ENCODE measurements at places on chromosomes 1 and 21.

GRCh38 chr1:90717665-90718410 is 736 bp upstream of the BARHL2 start:
- DNase-seq, result no peak

- no peak for DNase-seq
Measured at GRCh38 chr1:210129092-210129491, 103.5 kb upstream of the SERTAD4 start.

- no peak for DNase-seq
Measured at GRCh38 chr1:165169729-165170128, 186.8 kb downstream of the LMX1A start.

- no peak for DNase-seq
Measured at GRCh38 chr1:47182676-47183235, 7.1 kb downstream of the PDZK1IP1 start.

DNA sequence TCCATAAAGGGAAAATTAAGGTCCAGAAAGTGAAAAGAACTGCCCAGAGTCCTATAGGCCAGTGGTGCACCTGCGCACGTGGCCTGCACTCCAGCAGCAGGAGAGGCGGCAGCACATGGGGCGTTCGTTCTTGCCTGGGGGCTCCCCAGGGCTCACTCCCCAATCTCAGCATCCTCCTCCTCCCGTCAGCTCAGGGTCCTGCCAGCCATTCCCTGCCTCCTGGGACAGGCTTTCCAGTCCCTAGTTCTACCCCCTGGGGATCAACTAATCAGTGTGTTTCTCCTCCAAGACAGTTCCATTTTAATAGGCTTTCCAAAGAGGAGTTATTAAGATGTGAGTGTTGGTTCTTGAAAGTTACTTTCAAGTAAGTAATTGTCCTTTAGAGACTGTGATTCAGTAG is 1.2 kb upstream of the A3GALT2 start:
- no peak for DNase-seq

GRCh38 chr21:40605094-40605493 is 241.9 kb downstream of the DSCAM start:
- no peak for DNase-seq

GRCh38 chr1:117842408-117843170 is 86.8 kb downstream of the GDAP2 start:
- DNase-seq, result no peak

GRCh38 chr1:162385280-162385623 is 3.7 kb downstream of the C1orf226 start:
- DNase-seq, result no peak

DNA sequence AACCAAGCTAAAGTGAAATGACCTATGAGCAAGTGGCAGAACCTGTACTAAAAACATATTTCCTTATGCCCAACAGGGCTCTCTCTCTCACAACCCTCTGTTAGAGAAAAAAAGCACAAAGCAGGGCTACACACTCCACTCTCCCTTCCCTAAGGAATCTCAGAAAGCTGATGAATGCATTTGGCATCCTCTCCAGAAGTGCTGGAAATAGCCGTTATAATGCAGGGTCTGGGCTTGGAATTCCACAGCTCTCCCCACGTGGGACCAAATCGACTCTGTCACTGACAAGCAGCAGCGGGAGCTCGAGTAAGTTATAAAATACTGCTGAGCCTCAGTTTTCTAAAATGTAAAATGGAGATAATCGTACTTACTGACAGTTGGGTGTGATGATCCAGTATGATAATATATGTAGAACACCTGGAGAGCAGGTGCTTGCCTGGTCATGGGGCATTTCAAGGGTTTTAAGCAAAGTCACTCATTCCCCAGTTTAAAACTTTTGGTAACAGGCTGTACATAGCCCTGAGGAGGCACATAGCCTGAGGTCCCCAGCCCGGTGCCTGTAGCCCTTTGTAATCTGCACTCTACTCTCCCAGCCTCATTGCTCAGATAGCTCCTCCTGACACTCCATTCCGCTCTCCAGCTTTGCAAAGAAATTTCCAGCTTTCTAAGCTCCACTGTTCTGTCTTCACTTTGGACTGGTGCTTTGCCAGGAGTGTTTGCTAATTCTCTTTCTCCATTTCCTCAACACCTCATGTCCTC is 175.6 kb upstream of the DAB1 start:
- no peak for DNase-seq

- DNase-seq, result no peak
Measured at GRCh38 chr1:231600458-231600976, 26.1 kb upstream of the DISC1 start.

DNA sequence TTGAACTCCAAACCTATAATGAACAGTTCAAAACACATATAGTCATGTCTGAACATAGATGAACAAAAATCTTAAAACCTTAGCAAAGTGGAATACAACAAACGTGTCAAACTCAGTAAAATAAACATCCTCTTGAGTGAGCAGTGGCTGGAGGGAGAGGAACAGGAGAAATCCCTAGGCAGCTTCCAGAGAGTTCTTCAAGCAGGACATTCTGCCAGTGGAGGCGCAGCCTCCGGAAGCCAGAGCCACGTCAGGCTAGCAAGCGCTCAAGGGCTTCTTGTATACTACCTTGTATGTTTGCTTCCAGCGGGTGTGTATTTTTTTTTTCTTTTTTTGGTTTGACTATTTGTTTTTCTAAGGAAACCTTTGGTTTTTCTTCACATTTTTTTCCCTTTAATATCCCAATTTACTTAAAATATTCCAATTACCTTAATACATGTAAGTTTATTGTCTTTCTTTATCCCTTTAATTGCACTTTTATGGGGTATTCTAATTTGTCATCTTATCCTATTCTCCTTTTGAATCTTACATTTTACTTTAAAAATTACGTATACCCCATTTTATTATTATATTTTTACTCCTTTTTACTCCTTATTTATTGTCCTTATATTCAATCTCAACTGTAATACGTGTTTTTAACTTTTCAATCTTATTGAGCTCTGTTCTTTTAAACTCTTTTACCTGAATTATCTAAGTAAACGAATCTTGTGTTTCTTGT is 42.0 kb downstream of the COLGALT2 start:
- no peak for DNase-seq

- DNase-seq, result no peak
Measured at GRCh38 chr21:20661745-20662422, 336.3 kb upstream of the NCAM2 start.

DNA sequence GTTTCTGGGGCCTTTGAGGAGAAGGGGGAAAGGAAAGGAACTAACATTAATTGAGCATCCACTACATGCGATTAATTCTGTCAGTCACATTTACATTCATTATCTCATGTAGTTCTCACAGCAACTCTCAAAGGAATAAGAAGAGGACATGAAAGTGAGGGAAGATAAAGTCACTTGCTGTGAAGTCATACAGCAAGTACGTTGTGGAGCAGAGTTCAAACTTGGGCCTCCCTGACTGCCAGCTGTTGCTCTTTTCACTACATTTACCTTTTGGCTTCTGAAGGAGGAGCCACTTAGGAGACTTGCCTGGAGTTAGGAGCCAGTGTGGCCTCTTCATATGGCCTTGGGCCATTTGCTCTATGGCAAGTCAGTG is 6.2 kb downstream of the ZNF691 start:
- no peak for DNase-seq

GRCh38 chr1:30358500-30358899 is 364.9 kb downstream of the MATN1 start:
- DNase-seq, result no peak

DNA sequence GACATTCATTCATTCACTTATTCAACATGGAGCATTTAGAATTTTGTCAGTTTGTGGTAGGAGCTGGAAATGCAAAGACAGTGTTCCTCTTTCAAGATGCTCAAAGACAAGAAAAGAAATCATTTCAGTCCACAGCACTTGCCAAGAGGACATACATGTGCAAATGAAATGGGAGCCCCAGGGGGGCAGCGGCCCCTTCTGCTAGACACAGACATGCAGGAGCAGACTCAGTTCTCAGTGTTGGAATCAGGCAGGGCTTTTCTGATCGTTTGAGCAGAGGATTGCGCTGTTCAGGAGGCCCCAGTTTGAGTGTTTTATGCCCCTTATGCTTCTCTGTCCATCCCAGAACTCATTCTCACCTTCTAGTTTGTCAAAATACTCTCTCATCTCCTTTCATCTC is 35.6 kb upstream of the VASH2 start:
- DNase-seq, result no peak

GRCh38 chr1:145999321-146000024 is 3.1 kb upstream of the TXNIP start:
- DNase-seq, result no peak

- DNase-seq, result no peak
Measured at GRCh38 chr1:19405761-19406487, 79.4 kb downstream of the CAPZB start.

GRCh38 chr1:247332623-247333361 is 1.1 kb upstream of the ZNF496 start:
- DNase-seq, result no peak

DNA sequence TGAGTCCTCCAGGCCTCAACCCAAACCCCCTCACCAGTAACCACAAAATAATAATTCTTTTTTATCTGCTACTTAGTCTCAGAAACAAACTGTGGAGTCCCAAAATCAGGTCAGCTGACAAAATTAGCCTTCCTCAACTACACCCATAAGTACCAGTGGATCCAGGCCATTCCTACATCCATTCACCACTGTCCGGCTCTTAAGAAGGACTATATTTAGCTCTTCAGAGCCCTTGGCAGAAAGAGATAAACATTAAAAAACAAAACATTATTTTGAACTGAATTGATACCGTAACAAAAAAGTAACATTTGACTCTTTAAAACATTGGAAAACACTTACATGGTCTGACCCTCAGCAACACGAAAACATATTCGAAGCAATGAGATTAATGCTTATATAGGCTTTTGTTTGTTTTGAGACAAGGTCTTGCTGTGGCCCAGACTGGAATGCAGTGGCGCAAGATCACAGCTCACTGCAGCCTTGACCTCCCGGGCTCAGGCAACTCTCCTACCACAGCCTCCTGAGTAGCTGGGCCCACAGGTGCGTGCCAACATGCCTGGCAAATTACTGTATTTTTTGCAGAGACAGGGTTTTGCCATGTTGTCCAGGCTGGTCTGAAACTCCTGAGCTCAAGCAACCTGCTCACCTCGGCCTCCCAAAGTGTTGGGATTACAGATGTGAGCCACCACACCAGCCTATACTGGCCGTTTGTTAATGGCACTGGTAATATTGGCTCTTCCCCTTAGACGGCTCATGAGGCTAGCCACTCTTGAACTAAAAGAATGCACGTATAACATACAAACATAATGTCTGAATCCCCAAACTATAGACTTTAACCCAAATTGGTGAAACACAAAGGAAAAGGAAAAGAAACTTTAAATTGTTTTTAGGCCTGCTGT is 330.7 kb downstream of the SMYD3 start:
- no peak for DNase-seq

- DNase-seq, result no peak
Measured at GRCh38 chr1:10519016-10519417, 44.3 kb downstream of the PEX14 start.

GRCh38 chr1:215718575-215719287 is 151.6 kb downstream of the KCTD3 start:
- DNase-seq, result no peak

DNA sequence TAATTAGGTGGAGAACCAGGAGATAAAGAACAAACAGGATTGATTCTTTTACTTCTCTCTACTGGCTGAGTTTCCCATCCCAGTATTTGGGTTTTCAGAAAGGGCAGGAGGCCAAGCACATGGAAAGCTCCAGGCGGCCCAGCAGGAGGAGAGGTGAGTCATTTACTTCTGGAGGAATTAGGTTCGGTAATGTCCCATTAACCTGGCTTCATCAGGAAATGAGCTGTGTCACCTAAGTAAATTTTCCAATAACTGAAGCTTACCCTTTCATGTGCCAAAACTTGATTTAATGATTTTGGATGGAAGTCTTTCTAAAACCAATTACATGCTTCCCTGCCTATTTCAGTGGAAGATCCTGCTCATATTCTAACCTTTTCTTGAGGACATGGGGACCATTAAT is 257.6 kb upstream of the USP24 start:
- no peak for DNase-seq

GRCh38 chr1:66685265-66685664 is 67.0 kb upstream of the DYNLT5 start:
- no peak for DNase-seq

GRCh38 chr1:19635646-19636045 is 8.5 kb upstream of the NBL1 start:
- DNase-seq, result no peak

DNA sequence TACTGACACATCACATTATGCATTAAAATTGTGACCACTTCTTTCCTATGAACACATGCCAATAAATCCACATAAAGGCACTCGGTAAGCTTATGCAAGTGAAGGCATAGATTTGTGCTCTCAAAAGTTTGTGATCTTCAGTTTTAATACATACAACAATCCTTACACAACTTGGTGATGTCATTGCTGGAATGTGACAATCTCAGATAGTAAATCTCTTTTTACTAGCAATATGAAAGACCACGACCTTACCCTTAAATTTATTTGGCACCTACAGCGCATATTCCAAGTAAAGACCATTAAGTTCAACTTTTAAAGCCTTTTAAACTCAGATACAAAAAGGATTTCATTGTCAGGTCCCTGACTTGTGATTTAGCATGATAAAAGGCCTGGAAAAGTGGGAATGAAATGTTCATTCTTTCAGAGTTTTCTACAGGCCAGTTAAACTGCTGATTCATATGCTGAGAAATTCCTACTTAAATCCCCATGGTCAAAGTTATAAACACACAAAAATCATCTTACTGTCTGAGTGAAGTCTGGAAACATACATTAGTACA is 157.4 kb downstream of the SIPA1L2 start:
- no peak for DNase-seq

DNA sequence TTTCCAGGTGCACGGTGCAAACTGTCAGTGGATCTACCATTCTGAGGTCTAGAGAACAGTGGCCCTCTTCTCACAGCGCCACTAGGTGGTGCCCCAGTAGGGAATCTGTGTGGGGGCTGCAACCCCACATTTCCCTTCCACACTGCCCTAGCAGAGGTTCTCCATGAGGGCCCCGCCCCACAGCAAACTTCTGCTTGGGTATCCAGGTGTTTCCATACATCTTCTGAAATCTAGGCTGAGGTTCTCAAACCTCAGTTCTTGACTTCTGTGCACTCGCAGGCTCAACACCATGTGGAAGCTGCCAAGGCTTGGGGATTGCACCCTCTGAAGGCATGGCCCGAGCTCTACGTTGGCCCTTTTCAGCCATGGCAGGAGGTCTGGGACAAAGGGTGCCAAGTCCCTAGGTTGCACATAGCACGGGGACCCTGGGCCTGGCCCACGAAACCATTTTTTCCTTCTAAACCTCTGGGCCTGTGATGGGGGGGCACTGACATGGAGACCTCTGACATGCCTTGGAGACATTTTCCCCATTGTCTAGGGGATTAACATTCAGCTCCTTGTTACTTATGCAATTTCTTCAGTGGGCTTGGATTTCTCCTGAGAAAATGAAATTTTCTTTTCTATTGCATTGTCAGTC is 10.0 kb downstream of the HS2ST1 start:
- no peak for DNase-seq

DNA sequence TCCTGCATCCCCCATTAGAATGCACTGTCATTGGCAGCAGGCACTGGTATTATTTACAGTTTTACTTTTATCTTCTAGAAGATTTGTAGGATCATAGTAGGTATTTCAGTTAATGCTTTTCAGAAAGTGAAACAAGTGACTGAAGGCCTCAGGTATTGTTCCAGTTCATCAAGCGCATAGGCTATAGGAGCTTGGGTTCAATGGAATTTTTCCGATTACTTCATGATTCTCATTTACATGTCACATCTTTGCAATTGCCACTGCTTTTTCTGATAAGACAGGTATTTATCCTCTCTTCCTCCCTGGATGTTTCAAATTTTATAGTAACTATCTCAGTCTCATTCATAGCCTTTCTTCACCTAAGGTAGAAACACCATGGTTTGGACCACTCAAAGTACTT is 161.3 kb downstream of the NTPCR start:
- no peak for DNase-seq

Data from activated T-helper 1 cell treated with anti-CD3 and anti-CD28 coated beads, Interleukin-2, amount 50 U/mL, for 16 hours (primary cell).